ENCODE measurements at places on chromosomes 4 and X.

DNA sequence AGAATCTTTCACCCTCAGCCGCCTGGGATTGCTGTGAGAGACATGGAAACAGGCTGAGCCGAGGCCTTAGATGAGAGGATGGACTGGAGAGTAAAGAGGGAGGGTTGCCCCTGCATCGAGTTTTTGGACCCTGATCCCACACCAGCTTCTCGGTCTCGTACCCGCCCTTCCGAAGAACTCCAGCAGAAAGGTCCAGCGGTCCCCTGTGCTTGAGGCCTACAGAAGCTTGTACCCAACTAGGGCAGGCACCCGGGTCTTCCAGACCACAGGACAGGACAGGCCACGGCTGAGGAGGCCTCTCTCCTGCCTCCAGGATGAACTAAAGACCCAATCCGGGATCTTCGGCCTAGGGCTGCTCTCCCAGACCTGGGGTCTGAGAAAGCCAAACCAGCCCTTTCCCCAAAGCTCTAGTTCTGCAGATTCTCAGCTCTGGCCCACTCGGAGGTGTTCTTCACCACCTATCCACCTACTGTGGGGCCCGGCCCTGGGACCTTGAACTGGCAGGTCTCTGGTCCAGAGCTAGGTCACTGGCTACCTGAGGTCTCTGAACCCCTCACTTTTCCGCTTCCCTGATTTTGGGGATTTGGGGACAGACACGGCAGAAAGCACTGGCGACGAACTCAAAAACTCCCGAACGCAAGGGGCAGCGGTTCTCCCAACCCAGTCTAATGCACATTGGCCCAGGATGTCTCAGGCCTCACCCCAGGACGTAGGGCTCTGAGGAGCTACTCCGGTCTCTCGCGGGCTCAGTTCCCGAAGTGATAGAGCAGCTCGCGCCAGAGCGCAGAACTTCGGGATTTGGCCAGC lies 1.1 kb downstream of the NKX3-2 start:
- DNase-seq: no peak

DNA sequence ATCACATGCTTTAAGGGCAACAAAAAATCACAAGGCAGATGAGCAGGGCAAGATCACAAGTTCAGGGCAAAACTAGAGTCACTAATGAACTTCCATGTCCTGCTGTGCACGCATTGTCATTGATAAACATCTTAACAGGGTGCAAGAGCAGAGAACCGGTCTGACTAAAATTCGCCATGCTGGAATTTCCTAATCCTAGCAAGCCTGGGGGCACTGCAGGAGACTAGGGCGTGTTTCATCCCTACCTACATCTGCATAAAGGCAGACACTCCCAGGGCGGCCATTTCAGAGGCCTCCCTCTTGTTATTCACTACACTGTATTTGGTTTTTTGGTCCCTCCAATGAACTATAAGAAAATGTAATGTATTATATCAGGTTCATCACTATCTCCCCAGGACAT lies 203.6 kb downstream of the ARHGEF9 start:
- DNase-seq: no peak

DNA sequence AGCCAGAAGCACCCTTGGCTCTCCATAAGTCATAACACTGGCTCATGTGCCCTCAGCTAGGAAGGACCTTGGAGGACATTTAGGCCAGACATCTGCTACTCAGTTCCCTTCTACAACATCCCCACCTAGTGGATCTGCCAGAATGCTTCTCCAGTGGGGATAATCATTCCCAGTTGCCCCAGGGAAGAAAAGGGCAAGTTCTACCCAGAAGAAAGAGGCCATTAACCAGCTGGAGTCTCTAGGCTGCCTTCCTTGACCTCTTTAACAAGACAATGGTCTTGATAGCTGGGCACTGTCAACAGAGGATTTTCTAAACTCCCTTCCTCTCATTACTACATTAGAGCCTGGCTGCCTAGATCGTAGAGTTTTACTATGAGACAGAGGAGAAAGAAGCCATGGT lies 42.0 kb downstream of the LGI2 start:
- DNase-seq: no peak

- DNase-seq: no peak
These were observed 1435.6 kb downstream of the STIM2 start for GRCh38 chr4:28296239-28296638.

DNA sequence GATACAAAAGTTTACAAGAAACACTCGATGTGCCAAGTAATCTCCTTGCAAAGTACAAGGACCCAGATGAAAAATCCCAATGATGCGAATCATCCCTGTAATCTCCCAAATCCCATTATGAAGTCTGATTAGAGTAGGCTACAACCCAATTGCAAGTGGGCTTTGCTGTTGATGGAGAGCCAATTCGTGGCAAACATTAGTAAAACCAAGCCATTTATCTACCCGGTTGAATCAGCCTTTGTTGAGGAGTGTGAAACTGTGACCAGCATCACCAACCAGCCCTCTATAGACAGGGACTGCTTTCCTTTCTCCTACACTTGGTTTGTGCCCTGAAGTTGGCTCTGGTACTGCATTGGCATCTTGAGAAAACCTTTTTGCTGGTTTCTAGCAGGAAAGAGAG lies 1.2 kb upstream of the PRPS2 start:
- no peak for DNase-seq

- DNase-seq: no peak
These were observed at the start of gene GABRE for GRCh38 chrX:151974336-151975227. Gene GABRE, minus strand, starts transcription at chrX:151974676. Its CDS starts 51 bp downstream, at chrX:151974625.

GRCh38 chrX:11416600-11416999 lies 123.4 kb downstream of the AMELX start:
- no peak for DNase-seq

- no peak for DNase-seq
These were observed 260.2 kb downstream of the IL1RAPL1 start for GRCh38 chrX:28847423-28847822.

DNA sequence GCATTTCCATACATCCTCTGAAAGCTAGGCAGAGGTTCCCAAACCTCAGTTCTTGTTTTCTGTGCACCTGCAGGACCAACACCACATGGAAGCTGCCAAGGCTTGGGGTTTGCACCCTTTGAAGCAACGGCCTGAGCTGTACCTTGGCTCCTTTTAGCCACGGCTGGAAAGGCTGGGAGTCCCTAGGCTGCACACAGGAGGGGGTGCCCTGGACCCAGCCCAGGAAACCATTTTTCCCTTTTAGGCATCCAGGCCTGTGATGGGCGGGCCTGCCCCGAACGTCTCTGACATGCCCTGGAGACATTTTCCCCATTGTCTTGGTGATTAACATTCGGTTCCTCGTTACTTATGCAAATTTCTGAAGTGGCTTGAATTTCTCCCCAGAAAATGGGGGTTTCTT lies 17.4 kb upstream of the PCSK1N start:
- no peak for DNase-seq

DNA sequence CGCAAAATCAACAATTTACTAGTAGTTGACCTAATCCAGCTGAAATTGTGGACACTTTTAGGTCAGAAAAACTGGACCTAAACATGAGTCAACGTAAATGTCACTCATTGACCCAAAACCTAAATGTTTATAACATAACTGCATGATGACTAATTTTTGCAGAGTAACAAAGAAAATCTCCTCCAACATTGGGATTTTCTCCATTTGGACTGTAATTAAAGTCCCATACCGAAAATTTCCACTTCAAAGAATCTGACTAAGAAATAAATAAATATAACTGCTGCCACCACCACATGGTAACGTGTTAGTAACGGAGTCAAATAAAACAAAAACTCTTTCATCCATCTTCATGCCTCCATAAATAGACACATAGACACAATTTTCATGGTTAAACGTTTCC lies 1.9 kb downstream of the ADGRA3 start:
- DNase-seq: no peak

GRCh38 chrX:130030826-130031225 lies 48.4 kb downstream of the BCORL1 start:
- no peak for DNase-seq

DNA sequence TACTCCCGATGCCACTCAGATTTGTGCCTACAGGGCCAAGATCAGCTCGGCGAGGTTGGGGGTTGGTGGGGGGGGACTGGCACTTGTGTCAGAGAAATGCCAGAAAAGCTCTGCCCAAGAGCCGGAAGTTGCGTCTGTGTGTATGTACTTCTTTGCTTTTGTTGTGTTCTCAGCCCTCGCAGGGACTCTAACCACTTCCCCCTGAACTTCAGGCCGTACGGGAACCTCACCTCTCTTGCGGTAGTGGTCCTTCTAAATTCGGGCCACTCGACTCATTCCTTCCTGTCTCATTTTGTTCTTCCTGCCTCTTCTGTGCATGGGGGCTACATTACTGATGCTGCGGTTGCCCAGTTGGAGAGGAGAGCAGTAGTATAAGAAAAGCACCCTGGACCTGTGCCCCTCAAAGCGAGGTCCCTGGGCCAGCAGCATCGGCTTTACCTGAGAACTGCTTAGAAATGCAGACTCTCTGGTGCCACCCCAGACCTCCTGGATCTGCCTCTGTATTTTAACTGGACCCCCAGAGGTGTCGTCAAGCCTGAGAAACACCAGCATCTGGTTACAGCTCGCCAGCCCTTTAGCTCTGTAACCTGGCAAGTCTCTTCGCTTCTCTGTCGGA lies 146.3 kb upstream of the RPS6KA3 start:
- no peak for DNase-seq

DNA sequence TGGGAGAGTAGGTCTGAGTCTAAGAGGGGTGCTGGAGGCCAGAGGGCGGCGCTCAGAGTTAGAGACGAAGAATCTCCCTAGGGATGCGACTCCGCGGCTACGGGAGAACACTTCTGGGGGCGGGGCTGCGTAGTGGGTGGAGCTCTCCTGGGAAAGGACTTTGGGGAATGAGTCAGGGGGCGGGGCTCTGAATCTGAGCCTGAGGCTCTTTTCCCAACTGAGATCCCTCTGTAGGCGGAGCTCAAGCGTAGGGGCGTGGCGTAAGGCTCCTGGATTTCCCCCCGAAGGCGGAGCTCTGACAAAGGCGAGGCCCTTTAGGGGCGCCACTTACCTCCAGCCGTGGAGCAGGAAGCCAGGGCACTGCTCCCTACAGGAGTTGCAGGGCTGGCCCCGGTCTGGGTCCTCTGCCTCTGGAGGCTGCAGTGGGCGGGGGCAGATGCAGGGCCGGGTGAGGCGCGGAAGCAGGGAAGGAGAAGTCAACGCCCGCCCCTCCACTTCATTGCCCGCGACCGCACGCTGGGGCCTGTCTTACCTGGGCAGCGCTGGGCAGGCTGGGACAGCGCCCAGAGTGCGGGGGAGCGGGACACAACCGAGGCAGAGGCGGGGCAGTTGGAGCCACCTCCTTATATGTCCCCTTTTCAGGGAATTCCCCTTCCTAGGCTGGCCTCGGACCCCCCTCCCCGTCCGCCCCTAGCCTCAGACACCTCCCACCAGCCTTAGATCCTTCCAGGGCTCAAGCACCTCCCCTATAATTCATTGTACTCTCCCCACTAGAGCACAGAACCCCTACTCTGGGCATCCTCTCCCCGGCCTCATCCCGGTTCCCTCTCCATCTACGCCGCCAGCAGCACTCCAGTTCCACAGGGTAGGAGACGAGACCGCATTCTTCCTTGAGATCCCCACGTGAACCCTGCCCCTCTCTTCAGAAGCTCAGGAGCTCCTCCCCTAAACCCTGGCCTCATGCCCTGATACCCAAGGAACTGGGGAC lies 1.6 kb downstream of the PRICKLE3 start:
- no peak for DNase-seq

GRCh38 chr4:128725405-128726055 lies 84.0 kb upstream of the JADE1 start:
- DNase-seq: no peak

- no peak for DNase-seq
These were observed 74.3 kb downstream of the TECRL start for GRCh38 chr4:64334964-64335363.

GRCh38 chr4:43316813-43317212 lies 424.3 kb downstream of the GRXCR1 start:
- no peak for DNase-seq

- DNase-seq: no peak
These were observed 130.2 kb downstream of the ENOX2 start for GRCh38 chrX:130772776-130773143.

DNA sequence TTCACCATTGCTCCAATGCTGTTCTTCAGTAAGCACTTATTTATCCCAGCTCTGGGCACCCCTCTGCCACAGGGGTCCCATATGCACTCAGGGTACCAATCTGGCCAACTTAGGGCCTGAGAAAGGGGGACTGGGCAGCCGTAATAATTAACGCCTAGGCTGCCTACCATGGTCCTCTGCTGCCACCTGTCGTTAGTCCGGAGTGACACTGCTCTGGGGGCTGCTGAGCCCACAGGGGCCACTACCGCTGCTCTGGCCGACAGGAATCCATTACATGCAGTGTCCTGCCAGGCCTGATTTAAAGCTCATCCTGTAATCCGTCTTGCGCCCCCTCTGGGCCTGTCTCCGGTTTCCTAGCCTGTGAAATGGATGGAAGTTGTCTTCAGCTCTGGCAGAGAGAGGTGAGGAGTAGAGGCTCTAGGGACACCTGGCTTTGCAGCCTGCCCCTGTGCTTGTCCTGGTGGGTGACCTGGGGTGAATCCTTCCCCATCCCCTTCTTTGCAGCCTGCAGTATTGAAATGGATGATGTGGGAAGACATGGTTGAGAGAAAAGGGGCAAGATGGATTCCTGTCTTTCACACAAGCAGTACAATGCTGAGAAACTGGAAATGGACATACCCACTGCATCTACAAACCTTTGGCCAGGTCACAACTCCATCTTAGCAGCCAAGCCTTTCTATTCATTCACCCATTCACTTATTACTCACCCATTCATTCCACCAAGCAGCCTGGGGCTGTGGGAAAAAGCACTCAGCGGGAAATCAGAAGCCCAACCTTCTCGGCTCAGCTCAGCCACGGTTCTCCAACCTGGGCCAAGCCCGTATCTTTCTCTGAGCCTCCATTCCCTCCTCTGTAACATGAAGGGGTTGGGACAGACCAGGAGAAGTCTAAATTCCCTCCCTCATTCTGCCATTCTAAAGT lies 116.3 kb upstream of the NALF2 start:
- DNase-seq: peak; percentile 64

DNA sequence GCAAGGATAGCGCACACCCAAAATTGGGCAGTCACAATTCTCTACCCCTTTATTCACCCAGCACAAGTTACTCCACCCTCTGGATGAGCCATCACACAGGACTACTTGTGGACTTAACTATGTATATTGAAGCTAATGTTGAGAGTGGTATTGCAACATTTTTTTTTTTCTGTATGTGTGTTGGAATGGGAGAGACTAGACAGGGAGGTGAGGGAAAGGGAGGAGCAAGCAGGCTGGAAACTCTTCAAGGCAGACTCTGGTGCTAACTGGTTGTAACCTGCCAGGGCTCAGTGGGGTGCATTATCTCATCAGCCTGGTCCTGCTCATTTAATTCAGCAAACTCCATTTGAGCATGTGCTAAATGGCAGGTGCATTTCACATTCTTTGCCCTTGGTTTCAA lies 18.4 kb upstream of the CWH43 start:
- DNase-seq: no peak

GRCh38 chr4:40205259-40206198 lies 8.7 kb downstream of the RHOH start:
- no peak for DNase-seq
